Hematopoietic multipotent progenitor cell treated with erythropoietin and hydrocortisone succinate and interleukin-3 and kit ligand, for 15 days (in vitro differentiated cells): ENCODE measurements at places on chromosomes 2 and 18.

- DNase-seq, result no peak
Observed at GRCh38 chr18:49646873-49647272, 85.0 kb downstream of the LIPG start.

DNA sequence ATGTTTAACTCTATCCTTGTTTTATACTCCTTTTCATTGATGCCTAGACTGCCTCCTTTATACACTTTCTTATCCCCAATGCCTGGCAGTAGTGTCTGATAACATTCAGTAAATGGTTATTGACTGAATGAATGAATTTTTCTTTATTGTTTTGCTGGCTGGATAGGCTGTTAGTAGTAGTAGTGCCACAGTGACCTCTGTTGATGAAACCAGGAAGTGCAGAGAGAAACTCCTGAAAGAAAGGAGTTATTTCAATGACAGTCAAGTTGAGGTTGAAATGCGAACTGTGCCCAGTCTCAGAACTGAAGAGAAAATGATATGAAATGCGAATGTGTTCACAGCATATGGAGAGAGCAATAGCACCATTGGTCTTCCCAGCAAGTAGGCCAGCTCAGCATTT is 26.8 kb upstream of the SLC9A2 start:
- DNase-seq, result no peak

DNA sequence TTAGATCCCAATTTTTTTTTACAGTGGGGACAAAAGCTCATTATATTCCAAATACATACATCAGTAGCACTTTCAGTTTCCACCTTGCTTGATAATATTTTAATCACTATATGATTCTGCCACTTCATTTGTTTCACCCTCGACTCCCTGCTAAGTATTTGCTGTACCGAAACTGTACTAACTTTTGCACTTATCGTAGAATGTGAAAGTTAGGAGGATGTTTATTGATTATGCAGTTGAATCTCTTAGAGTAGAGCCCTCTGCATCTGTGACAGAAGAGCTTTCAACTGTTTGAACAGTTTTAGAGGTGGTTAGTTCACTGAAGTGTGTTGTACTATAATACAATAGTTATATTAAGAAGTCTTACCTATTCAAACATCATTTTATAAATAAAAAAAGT is 20.8 kb downstream of the NCOA1 start:
- DNase-seq, result no peak

DNA sequence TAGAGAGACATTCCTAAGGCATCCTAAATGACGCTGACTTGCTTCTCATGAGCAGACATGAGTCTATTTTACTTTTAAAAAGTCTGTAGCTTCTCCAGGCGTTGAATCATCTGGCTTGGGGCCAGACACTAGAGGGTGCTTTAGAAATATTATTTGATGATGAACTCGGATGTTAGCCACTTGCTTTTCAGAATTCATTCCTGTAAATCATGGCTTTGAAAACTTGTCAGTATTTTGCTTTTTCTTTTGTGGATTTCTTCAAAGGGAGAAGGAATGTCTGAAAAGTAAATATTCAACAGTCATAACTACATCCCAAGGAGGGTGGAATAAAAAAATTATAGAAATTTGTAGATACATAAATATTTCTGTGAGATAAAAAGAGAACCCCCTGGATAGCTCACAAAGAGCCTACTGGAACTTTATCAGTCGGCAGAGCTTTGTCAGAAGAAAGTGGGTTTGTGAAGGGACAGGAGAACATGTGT is 370.8 kb downstream of the OSR1 start:
- no peak for DNase-seq

DNA sequence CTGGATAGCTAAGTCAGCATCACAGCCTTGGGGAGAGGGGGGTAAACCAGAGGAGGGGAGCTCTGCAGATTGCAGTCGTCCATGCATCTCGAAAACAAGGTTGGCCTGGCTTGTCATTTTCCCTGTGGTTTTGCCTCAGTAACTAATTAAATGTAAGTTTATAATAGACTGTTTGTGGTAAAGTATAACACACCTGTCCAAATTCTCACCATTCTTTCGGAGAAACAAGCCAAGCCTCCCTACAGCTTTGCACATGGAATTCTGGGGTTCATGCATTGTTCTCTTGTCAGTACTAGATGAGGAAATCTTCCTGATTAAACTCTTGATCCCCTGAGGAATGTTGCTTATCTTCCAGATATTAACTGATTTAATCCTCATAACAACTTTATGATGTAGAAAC is 1065.2 kb upstream of the FAM98A start:
- no peak for DNase-seq

DNA sequence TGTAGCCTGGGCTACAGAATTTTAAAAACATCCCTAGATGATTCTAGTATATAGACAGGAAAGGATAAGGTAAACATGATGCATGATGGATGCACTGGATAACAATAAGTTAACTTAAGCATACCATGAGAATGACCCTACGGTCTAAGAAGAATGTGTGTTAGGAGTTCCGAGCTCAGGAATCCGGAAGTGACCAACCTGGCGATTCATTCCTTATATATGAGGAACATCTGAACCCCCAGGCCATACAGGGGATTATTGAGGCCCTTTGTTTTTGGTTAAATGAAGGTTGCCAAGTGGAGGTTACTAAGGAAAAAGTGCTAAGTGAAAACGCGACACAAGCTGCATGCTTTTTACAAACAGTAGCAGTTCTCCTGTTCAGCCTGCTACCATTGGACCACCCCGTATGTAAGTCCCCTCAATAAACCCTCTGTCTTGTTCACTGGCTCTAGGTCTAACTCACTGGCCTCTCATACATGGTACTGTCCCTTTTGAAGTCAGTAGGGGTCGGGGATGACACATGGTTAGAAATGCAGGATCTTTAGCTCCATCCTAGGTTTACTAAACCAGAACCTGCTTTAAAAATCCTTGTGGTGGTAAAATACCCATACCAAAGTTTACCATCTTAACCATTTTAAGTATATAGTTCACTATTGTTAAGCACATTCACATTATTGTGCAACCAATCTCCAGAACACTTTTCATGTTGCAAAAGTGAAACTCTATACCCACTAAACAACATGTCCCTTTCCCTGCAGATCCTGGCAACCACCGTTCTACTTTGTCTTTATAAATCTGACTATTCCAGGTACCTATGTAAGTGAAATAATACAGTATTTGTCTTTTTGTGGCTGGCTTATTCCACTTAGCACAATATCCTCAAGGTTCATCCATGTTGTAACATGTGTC is 111.0 kb upstream of the MAP4K3 start:
- no peak for DNase-seq

- no peak for DNase-seq
Observed at GRCh38 chr2:96839875-96840850, 3.7 kb downstream of the ANKRD23 start.

DNA sequence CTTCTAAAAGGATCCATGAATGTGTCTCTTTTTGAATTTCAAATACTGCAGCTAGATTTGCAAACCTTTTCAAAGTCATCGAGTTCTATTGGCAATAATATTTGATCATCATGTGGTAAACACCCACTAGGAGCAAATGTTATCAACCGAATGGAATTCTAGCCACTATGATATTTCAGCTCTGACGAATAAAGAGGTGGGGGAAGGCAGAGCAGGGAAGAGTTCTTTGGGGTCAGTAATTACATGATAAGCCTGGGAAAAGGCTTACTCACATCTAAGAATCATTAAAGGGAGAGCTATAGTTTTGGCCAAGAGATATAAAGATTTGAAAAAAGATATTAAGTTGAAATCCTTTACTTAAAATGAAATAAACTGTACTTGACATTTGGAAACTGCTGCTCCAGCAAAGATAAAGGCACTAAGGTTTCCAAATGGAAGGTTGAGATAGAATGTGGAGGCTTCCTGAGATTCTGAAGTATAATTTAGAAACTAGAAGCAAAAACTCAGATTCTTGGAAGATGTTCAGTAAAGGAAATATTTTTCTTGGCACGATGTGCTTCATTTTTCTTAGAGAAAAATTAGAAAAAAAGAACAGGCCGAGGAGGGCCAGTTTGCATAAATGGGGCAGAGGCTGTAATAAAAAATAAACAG is 104.7 kb upstream of the ARHGAP28 start:
- no peak for DNase-seq

GRCh38 chr2:203997980-203998809 is 61.6 kb downstream of the ICOS start:
- DNase-seq, result no peak

DNA sequence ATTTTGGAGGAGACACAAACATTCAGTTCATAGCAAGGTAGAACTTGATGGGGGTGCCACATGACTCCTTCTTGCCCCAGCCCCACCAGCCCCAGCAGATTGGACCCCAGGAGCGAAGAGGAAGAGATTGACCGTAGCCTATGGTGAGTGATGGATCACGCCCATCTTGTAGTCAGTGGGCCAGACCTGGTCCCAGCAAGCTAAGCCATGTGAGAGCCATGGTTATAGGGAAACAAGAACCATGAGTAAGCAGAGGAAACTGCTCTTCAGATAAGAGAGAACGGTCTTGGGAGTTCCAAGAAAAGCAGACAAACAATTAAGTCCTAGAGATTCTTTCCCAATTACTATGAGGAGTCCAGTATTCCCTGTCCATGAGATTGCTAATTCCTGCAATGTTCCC is 4.6 kb upstream of the TCF4 start:
- DNase-seq, result no peak

- peak; percentile 70 for DNase-seq
Observed at GRCh38 chr2:127887082-127887775, 1.5 kb upstream of the AMMECR1L start.

DNA sequence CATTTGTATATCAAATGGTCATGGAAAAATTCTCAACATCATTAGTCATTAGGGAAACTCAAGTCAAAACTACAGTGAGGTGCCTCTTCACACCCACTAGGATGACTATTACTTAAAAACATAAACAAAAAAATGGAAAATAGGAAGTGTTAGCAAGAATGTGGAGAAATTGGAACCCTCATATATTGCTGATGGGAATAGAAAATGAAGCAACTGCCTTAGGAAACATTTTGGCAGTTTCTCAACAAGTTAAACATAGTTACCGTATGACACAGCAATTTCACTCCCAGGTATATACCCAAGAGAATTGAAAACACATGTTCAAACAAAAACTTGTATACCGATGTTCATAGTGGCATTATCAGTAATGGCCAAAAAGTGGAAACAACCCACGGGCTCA is 18.1 kb upstream of the CYP26B1 start:
- no peak for DNase-seq

GRCh38 chr2:201152999-201153815 is 29.7 kb upstream of the CASP10 start:
- DNase-seq, result peak; percentile 36

DNA sequence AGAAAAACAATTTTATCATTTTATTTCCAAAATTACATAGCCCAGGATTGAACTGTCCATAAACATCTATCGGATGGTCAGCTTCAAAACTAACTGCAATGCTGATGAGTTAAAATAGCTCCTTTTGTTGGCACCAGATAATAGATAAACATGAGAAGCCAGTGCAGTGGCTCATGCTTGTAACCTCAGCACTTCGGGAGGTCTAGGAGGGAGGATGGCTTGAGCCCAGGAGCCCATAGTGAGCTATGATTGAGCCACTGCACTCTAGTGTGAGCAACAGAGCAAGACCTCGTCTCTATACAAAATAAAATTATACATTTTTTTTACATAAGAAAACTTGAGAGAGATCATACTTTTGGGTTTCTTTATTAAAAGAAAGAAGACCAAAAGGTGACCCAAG is 34.6 kb upstream of the IMPA2 start:
- peak; percentile 58 for DNase-seq

DNA sequence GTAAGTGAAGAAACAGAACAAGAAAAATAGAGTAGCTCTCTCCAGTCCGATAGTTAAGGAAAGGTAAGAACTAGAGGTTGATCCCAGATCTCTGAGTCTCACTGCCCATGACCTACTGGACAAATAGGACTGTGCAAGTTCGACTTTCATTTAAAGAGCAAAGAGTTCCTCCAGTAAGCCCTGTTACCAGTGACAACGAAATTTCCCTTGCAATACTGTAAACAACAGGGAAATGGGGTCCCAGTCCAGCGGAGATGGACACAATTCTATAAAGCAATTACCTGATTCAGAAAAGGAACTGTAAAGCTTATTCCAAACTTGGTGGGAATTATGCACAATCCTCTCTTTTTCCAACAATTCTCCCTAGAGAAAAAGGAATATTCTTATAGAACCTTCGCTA is 65.9 kb downstream of the XDH start:
- no peak for DNase-seq

GRCh38 chr2:218852911-218853667 is 6.5 kb upstream of the WNT6 start:
- DNase-seq, result peak; percentile 48

DNA sequence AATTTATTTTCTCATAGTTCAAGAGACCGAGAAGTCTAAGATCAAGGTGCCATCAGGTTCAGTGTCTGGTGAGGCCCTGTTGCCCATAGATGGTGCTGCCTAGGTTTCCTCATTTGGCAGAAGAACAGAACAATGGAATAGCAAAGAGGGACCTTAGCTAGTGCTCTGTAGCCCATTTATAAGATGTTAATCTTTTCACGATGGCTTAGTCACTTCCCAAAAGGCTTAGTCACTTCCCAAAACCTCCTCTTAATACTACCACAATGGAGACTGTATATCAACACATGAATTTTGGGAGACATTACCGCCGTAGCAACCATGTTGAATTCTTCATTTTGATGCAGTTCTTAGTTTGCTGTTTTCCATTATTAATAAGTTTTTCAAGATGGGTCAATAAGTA is 246.3 kb upstream of the NRP2 start:
- DNase-seq, result no peak

DNA sequence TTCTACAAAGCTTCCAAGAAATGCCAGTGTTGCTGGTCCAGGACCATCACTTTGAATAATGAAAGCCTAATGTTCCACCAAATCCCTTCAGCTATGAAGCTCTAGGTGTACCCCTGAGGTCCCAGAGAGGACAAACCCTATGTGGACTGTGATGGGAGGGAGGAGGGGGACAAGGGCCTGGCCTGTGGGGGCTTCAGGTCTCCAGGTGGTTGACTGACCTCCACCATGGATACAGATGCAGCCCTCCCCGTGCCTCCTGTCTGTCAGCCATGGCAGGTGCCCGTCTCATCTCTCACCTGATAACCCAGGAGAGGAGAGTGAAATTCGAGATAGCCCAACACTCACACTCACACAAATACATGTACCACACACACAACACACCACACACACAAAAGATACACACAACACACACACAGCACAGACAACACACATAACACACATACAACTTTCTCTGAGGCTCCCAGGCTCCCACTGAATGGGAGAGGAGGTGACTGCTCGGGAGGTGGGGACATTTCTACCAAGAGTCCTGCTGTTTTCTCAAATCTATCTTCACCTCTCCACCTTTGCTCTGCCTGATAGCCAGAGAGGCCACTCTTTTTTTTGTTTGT is 12.8 kb upstream of the RHOB start:
- DNase-seq, result no peak

- no peak for DNase-seq
Observed at GRCh38 chr2:209560911-209561310, 137.1 kb downstream of the MAP2 start.

- no peak for DNase-seq
Observed at GRCh38 chr2:134446383-134447017, 192.6 kb downstream of the MGAT5 start.

- no peak for DNase-seq
Observed at GRCh38 chr2:86280191-86280667, 57.2 kb downstream of the REEP1 start.

- no peak for DNase-seq
Observed at GRCh38 chr2:108612514-108613183, 78.4 kb downstream of the LIMS1 start.
